Left ventricle myocardium inferior (tissue), 1 donor: ENCODE measurements at places on chromosomes 4 and X.
A peak's percentile ranks its signal among the peaks of the same experiment; 100 is the strongest.

- no peak overlapping the region for H3K27ac ChIP-seq
- H3K4me1 ChIP-seq: peaks cover 4% of the 10 kb centered on the region
- H3K27me3 ChIP-seq: no peaks in the 10 kb centered on the region
- no peak for DNase-seq
- H3K4me3 ChIP-seq: peak overlapping the region; percentile 63
These were observed 624 bp downstream of the BEX5 start for GRCh38 chrX:102154900-102155805.

DNA sequence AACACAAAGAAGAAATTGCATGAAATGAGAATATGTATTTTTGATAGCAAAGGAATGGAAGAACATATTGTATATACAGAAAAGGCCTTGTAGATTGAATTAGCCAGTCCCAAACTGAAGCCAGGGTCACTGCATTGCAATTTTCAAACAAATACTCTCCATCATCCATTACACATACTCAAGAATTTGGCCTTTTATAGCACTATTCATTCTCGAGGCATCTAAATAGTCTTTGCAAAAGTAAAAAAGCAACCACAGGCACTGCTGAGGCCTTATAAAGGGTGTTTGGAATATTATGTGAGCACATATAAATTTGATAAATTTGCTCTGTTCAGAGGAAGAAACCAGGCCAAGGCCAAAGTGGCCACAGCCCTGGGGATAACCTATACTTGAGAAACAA is 123.0 kb downstream of the ZNF827 start:
- H3K27ac ChIP-seq: no peak overlapping the region
- peaks cover 6% of the 10 kb centered on the region for H3K36me3 ChIP-seq

- no peak overlapping the region for H3K27ac ChIP-seq
- H3K27me3 ChIP-seq: no peaks in the 10 kb centered on the region
- no peak overlapping the region for H3K4me3 ChIP-seq
- peaks cover 24% of the 10 kb centered on the region for H3K36me3 ChIP-seq
These were observed 22.5 kb downstream of the HNRNPH2 start for GRCh38 chrX:101430457-101431078.

GRCh38 chr4:98374643-98375042 is 113.5 kb downstream of the RAP1GDS1 start:
- H3K4me1 ChIP-seq: no peaks in the 10 kb centered on the region
- no peaks in the 10 kb centered on the region for H3K27me3 ChIP-seq
- H3K27ac ChIP-seq: no peak overlapping the region
- peak; percentile 17 for DNase-seq
- H3K4me3 ChIP-seq: no peak overlapping the region

DNA sequence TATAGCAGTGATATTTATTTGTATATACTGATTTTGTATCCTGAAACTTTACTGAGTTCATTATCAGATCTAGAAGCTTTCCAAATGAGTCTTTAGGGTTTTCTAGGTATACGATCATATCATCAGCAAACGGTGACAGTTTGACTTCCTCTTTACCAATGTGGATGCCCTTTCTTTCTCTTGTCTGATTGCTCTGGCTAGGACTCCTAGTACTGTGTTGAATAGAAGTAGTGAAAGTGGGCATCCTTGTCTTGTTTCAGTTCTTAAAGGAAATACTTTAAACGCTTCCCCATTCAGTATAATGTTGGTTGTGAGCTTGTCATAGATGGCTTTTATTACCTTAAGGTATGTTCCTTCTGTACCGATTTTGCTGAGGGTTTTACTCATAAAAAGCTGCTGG is 37.5 kb downstream of the CBR4 start:
- H3K27me3 ChIP-seq: no peaks in the 10 kb centered on the region
- H3K36me3 ChIP-seq: peaks cover 34% of the 10 kb centered on the region
- no peaks in the 10 kb centered on the region for H3K4me1 ChIP-seq
- H3K27ac ChIP-seq: no peak overlapping the region
- no peak overlapping the region for H3K4me3 ChIP-seq
- no peak for DNase-seq

DNA sequence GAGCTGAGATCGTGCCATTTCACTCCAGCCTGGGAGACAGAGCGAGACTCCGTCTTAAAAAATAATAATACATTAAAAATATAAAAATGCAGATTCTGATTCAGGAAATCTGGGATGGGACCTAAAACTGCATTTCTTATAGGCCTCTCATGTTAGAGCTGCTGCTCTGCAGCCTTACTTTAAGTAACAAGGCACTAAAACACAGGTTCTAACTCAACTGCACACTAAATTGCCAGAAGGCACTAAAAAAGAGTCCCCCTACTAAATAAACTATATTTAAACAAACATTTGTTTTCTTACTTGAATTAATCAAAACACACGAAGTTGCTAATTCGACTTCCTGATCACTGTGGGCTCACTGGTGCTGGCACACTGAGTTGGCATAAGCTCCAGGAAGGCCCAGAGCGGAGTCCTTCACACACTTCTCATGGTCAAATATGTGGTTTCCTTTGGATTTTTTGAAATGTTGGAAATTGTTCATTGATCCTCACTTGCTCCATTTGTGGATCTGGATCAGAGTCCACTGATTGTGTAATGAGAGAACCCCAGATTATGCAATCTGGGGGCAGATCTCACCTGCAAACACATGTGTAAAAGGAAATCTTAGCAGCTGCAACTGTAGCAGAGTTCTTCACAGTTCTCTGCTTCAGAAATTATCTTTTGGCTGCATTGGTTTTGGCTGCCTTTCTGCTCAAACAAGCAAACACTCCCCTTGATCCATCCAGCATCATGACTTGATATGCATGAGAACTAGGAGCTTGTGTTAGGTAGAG is 59.3 kb downstream of the AFF1 start:
- DNase-seq: no peak
- H3K27ac ChIP-seq: no peak overlapping the region
- H3K36me3 ChIP-seq: no peaks in the 10 kb centered on the region
- no peaks in the 10 kb centered on the region for H3K27me3 ChIP-seq
- H3K4me1 ChIP-seq: peaks cover 35% of the 10 kb centered on the region
- H3K4me3 ChIP-seq: no peak overlapping the region

DNA sequence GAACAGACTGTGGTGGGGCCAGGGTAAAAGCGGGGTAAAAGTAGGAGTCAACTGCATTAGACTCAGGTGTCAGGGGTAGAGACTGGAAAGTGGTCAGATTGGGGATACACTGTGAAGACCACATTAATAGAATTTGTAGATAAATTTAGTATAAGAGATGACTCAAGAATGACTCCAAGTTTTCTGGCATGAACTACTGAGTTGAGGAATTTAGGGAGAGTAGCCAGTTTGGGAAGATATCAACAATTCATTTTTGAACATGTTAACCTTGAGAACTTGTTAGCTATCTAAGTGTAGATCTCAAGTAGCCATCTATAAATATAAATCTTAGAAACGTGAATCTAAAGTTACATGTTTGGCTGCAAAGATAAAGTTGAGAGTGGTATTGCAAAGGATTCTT is 206.9 kb upstream of the HCCS start:
- no peaks in the 10 kb centered on the region for H3K36me3 ChIP-seq
- no peaks in the 10 kb centered on the region for H3K4me1 ChIP-seq
- no peak overlapping the region for H3K4me3 ChIP-seq
- no peak for DNase-seq

- H3K4me3 ChIP-seq: no peak overlapping the region
- DNase-seq: no peak
- H3K27ac ChIP-seq: no peak overlapping the region
- H3K4me1 ChIP-seq: peaks cover 3% of the 10 kb centered on the region
These were observed 125.9 kb upstream of the PJA1 start for GRCh38 chrX:69291116-69291515.

GRCh38 chr4:16896881-16897750 is 1.3 kb downstream of the LDB2 start:
- peak overlapping the region; percentile 85 for H3K27ac ChIP-seq
- peaks cover 33% of the 10 kb centered on the region for H3K4me1 ChIP-seq
- H3K36me3 ChIP-seq: no peaks in the 10 kb centered on the region

DNA sequence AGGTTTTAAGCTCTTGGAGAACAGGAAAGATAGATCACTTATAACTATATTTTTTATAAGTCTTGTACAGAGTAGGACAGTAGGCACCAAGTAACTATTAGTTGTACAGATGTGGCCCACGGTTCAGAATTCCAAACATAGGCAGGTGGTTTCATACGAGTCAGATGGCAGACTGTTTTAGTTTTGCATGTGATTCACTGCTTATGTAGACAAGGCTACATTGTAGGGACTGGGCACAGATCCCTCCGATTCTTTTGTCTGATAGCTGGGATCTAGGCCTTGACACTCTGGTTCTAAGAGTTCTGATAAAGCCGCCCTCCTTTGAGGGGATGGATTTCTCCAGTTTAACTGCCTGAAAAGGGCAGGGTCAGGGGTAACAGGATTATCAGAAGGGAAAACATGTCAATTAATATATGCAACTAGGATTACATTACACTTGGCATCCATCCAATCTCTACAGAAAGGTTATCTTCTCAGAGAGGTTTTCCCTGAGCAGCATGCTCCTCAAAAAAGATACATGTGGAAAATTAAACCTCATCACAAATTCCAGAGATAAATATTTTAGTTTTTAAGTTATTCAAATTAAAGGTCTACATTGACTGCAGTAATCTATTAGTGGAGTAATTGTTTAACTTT is 87.8 kb downstream of the SPRY1 start:
- no peaks in the 10 kb centered on the region for H3K4me1 ChIP-seq
- H3K27ac ChIP-seq: no peak overlapping the region
- no peak for DNase-seq
- no peak overlapping the region for H3K4me3 ChIP-seq

GRCh38 chr4:80360900-80361299 is 25.4 kb downstream of the CFAP299 start:
- no peak for DNase-seq
- no peak overlapping the region for H3K27ac ChIP-seq
- H3K36me3 ChIP-seq: no peaks in the 10 kb centered on the region
- no peak overlapping the region for H3K4me3 ChIP-seq

GRCh38 chr4:186192066-186192612 is 772 bp downstream of the CYP4V2 start:
- peaks cover 21% of the 10 kb centered on the region for H3K36me3 ChIP-seq
- H3K27ac ChIP-seq: peak overlapping the region; percentile 95
- H3K27me3 ChIP-seq: no peaks in the 10 kb centered on the region
- H3K4me3 ChIP-seq: peak overlapping the region; percentile 82
- H3K4me1 ChIP-seq: peaks cover 57% of the 10 kb centered on the region

DNA sequence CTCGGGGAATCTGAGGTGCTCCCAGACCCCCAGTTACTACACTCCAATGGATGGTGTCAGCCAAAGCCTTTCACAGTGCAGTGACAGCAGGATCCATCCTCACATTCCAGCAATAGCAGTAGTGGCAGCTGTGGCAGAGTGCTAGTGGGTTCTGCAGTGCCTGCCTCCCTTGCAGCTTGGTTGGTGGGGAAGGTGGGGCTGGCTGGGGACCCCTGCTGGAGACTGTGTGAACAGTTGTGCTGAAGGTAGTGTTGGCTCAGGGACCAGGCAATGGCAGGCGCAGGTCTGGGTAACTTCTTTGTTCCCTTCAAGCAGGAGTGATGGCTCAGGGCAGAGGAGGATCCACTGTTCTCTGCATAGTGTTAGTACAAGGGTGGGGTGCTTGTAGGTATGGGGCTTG is 343.7 kb upstream of the TRAM1L1 start:
- H3K36me3 ChIP-seq: no peaks in the 10 kb centered on the region
- no peak overlapping the region for H3K27ac ChIP-seq
- no peaks in the 10 kb centered on the region for H3K4me1 ChIP-seq
- H3K4me3 ChIP-seq: no peak overlapping the region
- H3K27me3 ChIP-seq: no peaks in the 10 kb centered on the region

- H3K4me3 ChIP-seq: no peak overlapping the region
- no peaks in the 10 kb centered on the region for H3K36me3 ChIP-seq
- H3K27ac ChIP-seq: no peak overlapping the region
- H3K27me3 ChIP-seq: no peaks in the 10 kb centered on the region
- DNase-seq: no peak
These were observed 377.1 kb upstream of the ADGRL3 start for GRCh38 chr4:60822986-60823385.

GRCh38 chrX:155718972-155719586 is 106.3 kb upstream of the TMLHE start:
- peak overlapping the region; percentile 54 for H3K4me3 ChIP-seq
- peaks cover 5% of the 10 kb centered on the region for H3K4me1 ChIP-seq
- H3K27me3 ChIP-seq: no peaks in the 10 kb centered on the region
- no peak for DNase-seq

GRCh38 chr4:80767944-80768343 is 262.6 kb upstream of the BMP3 start:
- H3K27ac ChIP-seq: no peak overlapping the region
- DNase-seq: no peak

GRCh38 chr4:128862608-128863311 is 53.3 kb downstream of the JADE1 start:
- H3K27ac ChIP-seq: peak overlapping the region; percentile 9
- no peak for DNase-seq
- peaks cover 55% of the 10 kb centered on the region for H3K4me1 ChIP-seq
- no peak overlapping the region for H3K4me3 ChIP-seq

GRCh38 chrX:41781500-41781899 is 57.5 kb downstream of the GPR82 start:
- no peaks in the 10 kb centered on the region for H3K4me1 ChIP-seq
- H3K4me3 ChIP-seq: no peak overlapping the region
- H3K36me3 ChIP-seq: no peaks in the 10 kb centered on the region
- DNase-seq: no peak
- no peak overlapping the region for H3K27ac ChIP-seq

DNA sequence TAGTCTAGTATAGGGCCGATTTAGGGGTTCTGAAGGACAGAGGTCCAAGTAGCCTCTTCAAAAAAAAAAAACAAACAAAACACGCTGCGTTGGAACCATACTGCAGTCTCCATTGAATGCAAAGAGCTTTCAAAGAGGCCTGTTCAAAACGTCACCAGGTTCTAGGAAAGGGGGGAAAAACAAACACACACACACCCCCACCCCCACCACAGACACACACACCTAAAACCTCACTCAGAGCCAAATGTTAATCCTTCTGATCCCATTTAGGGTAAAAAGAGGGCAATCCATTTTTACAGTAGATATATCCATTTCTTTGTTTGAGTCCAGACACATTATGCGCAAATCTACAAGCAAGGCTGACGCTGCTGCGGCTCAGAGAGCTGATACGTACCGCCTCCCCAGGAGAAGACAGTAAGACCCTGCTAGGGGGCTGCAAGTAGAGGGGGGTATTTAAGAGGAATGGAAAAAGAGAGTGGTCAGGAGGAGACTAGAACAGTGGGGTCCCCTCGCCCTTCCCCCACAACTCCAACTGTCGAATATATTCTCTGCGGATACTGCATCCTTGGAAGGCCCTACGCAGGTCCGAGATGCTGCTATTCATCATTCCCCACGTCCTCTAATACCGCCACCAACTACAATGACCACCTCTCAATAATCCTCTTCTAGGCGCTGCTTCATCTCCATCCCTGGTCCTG is 1.3 kb downstream of the NKRF start:
- DNase-seq: no peak
- peaks cover 9% of the 10 kb centered on the region for H3K4me1 ChIP-seq
- no peaks in the 10 kb centered on the region for H3K36me3 ChIP-seq
